ENCODE measurements at places on chromosomes 11 and 22.

DNA sequence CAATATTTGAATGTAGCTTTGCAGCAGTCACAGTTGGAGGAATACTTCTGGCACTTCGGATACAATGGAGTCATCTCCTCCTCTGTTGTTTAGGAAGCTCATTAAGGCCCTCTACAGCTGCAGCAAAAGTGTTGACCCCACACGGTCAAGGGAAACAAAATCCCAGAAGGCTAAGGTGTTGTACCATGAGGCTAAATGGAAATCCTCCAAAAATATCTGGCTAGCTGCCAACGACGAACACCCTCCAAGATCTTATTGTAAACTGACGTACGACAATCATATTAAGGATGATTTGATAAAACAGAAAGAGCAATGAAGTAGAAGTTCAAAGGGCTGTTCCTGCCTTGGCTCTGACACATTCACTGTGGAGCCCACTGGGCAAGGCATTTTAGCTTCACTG is 4.0 kb downstream of the POGLUT3 start:
- DNase-seq = no peak

- no peak for DNase-seq
These were observed 24.5 kb downstream of the PISD start for GRCh38 chr22:31637447-31637890.

DNA sequence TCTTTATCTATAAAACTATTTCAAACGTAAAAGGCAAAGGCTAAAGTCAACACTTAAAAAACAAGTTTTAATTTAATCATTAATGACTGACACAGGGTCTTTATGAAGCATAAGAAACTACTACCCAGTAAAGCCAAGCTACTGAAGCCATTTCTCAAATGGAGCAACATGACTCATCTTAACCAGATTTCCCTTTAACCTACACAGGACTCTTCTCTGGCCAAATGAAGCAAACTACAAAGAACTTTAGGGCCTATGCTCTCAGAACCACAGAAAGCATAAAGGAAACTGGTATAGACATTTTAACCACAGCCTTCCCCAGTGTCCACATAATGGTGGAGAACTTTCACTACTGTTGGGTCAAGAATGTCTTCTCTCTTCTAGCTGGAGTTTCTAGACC is 34.7 kb downstream of the ALG9 start:
- DNase-seq = no peak

DNA sequence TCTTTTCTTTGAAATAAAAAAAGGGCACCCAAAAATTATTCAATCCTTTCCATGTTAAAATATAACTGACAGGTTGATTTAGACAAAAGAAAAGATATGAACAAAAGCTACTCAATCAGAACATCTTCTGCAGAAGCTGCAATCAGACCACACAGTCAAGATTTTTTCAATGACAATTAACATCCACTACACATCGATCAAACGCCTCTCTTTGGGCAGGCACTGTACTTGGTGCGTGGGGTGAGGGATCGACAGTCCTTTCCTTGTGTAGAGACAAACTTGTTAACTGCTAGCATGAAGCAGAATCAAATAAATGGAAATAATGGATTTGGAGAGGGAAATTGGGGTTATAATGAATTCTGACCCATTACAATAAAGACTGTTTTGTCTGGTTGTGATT is 71.2 kb upstream of the SESN3 start:
- no peak for DNase-seq

DNA sequence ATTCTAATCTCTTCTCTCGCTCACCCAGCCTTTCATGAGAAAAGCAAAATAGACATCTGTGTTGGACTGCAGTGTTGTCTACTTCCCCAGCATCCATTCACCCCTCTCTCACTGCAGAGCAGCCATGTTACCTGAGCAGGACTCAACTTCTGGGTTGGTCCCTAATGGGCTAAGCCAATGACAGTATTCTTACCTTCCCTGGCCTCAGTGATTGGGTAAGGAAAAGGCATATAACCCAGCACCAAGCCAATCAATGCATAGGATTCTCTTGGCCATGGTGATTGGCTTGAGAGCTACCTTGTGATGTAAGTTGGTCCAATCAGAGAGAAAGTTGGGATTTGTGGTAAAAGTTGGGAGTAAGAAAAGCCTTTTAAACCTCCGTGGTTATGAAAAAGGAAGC is 99.8 kb upstream of the NECTIN1 start:
- no peak for DNase-seq

- peak; percentile 57 for DNase-seq
These were observed 1.1 kb upstream of the ABCG4 start for GRCh38 chr11:119147604-119148333.

DNA sequence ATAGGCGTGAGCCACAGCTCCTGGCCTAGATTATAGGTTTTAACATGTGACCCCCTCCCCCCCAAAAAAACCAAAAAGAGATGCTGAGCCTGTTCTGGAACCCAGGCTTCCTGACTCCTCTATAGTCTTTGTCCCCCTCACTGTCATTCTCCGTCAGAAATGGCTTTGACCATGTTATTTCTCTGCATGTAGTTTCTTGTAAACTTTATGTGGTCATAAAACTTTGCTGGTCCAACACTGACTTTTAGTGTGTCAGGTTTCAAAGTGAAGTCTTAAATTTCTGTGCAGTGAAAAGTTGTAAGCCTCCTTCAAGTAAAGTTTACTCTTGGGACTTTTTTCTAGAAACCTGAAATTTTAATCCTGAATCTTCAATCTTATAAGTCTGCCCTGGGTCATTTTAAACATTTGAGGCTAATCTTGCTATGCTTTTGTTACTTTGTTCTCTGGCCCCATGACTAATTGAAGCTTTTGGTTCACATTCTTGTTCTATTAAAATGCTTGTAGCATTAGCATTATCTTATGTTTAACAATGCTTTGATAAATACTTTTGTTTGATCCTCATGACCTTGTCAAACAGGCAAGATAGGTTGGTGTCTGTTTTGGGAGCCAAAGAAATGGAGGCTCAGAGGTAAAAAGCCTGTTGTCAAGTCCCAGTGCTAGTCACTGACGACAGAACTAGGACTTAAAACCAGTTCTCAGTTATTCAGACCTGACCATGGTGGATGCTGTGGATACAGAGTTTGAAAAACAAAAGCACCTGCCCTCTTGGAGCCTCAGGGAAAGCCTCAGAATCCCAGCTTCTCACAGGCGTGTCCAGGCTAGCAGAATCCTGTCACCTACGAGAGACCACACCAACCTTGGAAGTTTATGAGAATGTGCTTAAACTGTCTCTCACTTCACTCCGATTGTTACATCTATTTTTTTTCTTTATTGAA is 87.7 kb upstream of the HORMAD2 start:
- no peak for DNase-seq

- no peak for DNase-seq
These were observed 3.9 kb upstream of the IRF7 start for GRCh38 chr11:619628-620050.

GRCh38 chr11:44592125-44592940 is 26.9 kb downstream of the CD82 start:
- no peak for DNase-seq

- DNase-seq = no peak
These were observed 77.3 kb upstream of the NECTIN1 start for GRCh38 chr11:119806064-119806915.

DNA sequence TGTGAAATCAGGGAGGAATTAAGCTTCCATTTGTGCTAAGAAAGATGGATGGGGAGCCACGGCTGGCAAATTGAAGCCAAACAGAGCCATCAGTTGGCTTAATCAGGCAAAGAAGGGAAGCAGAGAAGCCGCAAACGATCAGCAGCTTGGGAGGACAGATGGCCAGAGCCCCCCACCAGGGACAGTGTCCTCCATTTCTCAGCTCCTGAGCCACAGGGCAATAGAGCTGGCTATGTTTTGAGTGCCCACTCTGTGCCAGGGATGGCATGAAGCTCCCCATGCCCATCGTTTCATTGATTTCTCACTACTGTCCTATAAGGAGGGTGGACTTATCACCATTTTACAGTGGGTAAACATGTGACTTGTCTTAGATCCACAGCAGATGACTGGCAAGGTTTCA is 126.3 kb upstream of the ASPHD2 start:
- no peak for DNase-seq
